ENCODE measurements at places on chromosomes 5 and 9.
A peak's percentile ranks its signal among the peaks of the same experiment; 100 is the strongest.

GRCh38 chr5:10923310-10923709 lies 162.3 kb upstream of the DAP start:
- DNase-seq: no peak

- DNase-seq: no peak
Measured at GRCh38 chr5:125152461-125153189, 406.2 kb upstream of the ZNF608 start.

GRCh38 chr9:34463098-34463900 lies 4.7 kb downstream of the DNAI1 start:
- peak; percentile 69 for DNase-seq

GRCh38 chr9:115758441-115758840 lies 395.1 kb upstream of the PAPPA start:
- no peak for DNase-seq

DNA sequence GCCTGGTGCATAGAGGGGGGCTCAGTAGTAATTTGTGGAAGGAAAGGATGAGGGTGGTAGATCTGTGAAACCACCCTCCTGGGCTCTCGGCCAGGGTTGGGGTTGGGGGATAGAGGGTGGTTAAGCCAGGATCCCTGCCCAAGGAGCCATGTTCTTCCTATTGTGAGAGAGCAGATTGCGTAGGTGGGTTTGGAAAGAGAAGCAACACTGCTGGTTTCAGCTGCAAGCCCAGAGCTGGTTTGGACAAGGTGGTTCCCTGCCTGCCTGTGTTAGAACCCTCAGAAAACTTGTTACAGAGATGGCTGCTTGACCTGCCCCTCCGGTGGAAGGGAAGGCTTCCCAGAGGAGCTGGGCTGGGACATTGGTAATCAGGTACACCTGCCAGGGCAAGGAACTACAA lies 131.2 kb upstream of the HAND1 start:
- DNase-seq: no peak

DNA sequence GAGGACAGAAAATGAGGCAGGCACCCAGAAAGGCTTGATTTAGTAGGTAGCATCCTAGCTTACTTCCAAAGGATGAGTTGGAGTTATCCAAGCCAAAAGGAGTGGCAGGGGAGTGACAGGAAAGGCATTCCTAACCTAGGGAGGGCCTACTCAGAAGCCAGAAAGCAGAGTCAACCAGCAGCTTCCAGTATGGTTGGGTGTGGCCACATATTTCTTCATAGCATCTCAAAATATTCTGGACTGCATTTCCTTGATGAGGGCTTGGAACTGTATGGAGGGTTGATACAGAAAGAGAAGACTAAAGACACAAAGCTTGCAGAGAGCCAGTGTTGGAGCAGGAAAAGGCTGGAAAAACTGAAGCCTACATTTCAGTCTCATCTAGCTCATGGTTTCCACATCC lies 656.8 kb upstream of the DMAC1 start:
- DNase-seq: no peak

DNA sequence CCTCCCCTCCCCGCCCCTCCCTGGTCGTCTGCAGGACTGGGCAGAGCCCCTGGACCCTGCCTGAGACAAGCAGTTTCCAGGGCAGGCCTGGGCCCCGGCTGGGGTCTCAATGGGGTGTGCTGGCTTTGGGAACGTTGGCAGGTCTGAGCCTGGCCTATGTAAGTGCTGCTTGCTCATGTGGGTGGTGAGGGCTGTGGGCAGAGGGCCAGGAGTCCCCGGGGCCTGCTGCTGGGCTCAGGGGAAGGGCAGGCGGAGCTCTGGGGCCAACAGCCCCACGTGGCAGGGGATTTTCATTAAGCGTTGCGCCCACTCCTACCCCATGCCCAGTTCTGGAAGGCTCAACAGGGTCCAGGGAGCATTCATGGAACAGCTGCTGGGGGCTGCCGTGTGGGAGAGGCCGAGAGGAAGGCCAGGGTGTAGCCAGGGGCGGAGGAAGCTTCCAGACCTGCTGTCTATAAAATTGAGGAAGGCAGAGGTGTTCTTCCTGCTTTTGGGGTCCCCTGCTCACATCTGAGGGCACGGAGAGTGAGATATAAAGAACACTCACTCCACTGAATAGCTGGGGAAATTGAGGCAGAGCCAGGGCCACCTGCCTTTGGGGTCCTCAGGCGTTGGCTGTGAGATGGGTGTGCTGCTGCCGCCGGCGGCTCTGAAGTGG lies 32.5 kb downstream of the RXRA start:
- no peak for DNase-seq

- DNase-seq: no peak
Measured at GRCh38 chr5:160020964-160021363, 12.0 kb downstream of the TTC1 start.

- DNase-seq: no peak
Measured at GRCh38 chr5:175894793-175895192, 23.4 kb downstream of the CPLX2 start.

DNA sequence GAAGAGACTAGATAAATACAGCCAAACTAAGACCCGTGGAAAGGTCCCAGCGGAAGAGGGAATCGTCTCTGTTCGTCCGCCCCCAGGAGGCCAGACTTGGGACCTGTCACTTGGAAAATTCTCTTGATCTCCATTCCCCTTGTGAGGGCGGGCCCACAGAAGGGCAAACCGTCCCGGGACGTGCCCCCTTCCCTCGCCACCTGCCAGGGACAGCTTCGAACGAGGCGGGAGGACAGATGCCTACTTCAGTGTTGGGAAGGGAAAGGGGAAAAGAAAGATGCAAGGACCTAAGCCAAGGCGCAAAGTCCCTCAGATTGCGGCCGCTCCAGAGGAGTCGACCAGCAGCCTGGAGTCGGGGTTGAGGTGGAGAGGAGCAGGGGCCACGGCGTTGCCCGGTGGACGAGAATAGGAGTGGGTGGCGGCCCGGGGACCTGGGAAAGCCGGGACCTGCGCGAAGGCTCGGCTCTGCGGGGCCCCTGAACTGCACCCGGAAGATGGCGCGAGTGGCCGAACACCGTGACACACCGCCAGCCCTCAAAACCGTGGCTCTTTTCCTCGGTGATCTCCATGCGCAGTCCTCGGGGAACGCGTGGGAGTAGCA lies 4.4 kb upstream of the EBF1 start:
- no peak for DNase-seq

- no peak for DNase-seq
Measured at GRCh38 chr9:72755836-72756235, 197.0 kb downstream of the ALDH1A1 start.

DNA sequence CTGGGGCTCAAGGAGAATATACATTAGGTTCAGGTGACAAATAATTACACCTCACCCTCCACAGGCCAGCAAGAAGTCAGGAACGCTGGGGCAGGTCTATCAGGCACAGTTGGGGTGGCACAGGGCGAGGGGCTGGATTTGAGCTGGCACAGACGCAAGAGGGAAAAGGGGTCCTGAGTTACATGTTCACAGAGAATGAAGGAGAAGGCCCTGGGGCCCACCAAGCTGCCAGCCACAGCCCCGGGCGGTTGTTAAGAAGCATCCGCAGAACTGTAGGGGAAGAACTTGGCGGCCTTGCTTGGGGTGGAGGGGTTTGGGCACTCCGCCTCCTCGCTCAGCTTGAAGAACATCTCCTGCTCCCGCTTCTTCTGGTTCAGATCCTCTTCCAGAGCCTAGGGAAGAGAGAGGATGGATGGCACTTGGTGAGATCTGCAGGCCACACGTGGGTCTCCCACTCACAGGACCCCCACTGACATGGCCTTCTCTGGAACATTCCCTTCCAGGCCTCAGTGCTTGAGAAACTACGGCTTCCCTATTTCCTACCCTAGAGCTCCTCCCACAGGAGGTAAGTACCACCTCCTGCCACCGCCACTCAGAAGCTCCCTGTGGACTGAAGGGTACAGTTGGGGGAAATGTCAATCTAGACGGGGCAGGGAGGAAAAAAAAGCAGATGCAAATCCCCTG lies 38.3 kb upstream of the FBXW11 start:
- no peak for DNase-seq

DNA sequence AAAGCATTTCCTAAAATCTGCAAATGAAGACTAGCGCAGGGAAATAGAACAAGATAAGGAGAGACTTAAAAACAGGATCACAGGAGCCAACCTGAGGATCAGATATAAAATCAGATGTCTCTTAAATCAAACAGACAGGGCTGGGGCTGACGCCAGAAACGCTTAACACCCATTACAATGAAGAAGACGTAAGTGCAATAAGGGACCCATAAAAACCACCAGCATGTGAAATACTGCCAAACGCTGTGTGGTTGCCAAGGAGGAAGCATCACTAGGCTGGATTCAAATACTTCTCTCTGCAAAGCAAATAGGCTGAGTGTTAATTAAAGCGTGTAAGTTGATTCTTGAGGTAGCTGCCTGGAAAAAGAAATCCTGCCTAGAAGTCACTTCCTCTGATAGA lies 74.4 kb upstream of the ATP10B start:
- DNase-seq: no peak

DNA sequence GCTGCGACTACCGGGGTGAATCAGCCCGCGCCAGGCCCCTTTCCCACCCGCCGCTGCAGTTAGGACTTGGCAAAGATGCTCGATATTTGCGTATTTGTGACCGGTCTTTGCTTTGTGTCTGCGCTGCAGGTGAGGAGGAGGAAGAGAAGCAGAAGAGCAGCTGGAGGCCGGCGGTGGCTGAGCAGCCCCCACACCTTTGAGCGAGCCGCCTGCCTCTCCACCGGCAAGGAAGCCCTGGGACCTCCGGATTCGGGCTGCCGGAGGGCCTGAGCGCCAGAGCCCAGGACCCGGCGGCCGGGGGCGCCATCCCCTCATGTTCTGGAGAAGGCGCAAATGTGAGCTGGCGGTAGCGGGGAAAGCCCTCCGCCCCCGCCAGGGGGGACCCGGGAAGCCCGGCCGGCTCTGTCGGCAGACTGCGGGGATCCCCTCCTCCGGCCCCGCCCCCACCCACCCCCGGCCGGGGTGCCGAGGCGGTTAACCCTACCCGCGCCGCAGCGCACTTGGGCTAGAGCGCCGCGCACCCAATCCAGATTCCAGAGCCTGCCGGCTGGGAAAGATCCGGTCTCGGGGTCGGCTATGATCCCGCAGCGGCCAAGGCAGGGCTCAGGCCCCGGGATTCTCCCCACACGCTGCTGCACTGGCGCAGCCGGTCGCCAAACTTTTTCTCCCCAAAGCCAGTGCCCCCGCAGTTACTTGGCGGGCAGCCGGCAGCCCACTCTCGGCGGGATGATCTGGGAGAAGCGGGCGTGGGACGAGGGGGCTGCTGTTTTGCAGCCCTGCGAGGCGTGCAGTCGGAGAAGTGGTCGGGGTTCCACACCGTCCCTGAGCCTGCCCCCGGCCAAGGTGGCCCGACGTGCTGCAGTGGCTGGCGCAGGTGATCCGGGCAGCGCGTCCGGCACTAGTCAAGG lies 800 bp upstream of the KCNN2 start:
- DNase-seq: no peak

- DNase-seq: peak; percentile 11
Measured at GRCh38 chr5:126998201-126998631, 32.1 kb downstream of the MARCHF3 start.

DNA sequence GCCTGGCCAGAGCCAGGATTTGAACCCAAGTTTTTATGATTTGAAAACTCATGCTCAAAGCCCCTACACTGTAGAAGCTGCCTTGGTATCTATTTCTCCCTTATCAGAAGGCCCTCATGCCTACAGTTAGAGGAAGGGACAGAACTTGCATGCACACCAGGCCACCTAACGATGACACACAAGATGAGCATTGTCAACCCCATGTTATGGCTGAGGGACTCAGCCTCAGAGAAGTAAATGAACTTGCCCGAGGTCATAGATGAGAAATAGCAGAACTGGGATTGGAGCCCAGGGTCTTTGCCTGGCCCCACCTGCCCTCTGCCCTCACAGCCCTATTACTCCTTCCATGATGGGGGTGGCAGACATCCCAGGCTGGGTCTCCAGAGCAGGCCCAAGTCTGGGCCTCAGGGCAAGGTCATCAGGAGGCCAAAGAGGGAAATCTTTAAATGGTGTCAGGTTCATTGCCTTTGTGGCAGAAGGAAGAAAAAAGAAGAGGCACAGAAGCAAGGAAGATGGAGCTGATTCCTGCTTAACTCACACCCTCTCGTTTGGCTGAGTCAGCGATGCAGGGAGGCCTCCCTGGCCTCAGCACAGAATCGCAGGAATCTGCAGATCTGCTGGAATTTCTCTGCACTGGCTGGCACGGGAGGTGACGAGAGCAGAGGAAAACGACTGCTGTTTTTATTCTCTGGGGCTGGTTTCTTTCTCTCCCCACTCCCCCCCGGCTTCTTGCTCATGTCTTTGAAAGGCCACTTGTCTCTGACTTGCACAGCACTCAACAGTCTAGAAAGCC lies 20.6 kb upstream of the CRB2 start:
- DNase-seq: peak; percentile 75

- peak; percentile 38 for DNase-seq
Measured at GRCh38 chr5:125154301-125155110, 408.1 kb upstream of the ZNF608 start.

- DNase-seq: peak; percentile 55
Measured at GRCh38 chr5:150538007-150538917, 30.3 kb downstream of the NDST1 start.

DNA sequence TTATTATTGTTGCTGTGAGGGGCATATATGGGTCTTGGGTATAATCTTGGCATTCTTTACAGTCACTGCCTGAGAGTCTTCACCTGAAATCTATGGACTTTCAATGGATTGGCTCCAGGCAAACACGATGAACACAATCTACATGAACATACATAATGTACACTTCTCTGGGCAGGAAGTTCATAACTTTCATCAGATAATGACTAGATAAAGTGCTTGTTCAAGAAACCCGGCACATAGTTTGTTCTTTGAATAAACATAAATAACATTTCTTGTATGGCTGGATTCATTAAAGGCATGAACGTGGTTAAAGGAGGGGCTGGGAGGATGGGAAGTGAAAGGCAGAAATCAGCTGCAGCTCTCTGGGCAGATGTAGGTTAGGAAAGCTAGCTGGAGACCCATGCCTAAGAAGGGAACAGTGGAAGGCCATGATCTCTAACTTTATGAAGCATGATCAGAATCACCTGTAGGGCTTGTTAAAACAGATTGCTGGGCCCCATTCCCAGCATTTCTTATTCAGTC lies 306.9 kb upstream of the EFNA5 start:
- DNase-seq: no peak

DNA sequence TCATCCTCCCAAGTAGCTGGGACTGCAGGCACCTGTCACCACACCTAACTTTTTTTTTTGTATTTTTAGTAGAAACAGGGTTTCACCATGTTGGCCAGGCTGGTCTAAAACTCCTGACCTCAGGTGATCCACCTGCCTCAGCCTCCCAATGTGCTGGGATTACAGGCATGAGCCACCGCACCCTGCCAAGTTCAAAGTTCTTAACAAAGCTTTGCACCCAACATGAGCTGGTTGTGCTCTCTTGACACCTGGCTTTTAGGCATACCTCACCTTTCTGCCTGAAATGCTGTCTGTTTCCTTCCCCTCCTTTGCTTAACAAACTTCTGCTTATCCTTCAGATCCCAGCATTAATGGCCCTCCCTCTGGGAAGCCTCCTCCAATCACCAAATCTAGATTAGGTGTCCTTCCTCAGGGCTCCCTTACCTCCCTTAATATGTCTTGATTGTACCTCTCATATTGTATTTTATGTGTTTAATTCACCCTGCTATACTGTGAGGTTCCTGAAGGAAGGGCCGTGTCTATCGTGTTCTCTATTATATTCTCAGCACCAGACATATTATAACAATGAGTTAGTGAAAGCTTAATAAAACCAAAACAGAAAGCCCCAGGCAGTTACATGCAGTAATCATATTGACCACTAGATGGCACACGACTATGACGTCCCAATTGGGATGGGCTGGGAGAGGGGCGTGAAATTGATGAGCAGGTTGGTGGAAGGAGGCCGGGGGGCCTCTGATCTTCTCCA lies 62.9 kb upstream of the PPARGC1B start:
- DNase-seq: no peak

Measured in GM04503 (cell line).